SHP77 (cell line): ENCODE measurements at places on chromosomes 2 and 18.

- DNase-seq = no peak
These were observed 235.8 kb downstream of the TPGS2 start for GRCh38 chr18:36593001-36593400.

GRCh38 chr2:75592888-75593287 lies 32.1 kb upstream of the EVA1A start:
- DNase-seq = no peak

DNA sequence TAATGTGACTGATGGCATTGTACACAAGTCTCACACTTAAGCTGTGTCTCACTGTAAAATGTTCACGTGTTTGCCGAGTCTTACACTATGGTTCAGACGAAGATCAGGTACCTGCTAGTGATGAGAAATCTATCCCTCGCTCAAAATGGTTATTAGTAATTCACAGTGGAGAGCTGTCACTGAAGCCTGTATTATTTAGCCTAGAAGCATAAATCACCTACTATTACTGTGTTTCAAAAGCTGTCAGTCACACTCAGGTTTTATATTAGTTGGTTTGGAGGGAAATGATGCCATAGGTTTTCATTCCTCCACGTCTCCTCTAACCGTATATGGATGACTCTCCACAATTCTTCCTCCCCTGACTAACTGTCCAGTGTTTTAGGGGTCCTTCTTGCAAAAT lies 292.4 kb upstream of the ZEB2 start:
- DNase-seq = no peak

GRCh38 chr18:42861271-42861670 lies 254.2 kb downstream of the RIT2 start:
- no peak for DNase-seq

DNA sequence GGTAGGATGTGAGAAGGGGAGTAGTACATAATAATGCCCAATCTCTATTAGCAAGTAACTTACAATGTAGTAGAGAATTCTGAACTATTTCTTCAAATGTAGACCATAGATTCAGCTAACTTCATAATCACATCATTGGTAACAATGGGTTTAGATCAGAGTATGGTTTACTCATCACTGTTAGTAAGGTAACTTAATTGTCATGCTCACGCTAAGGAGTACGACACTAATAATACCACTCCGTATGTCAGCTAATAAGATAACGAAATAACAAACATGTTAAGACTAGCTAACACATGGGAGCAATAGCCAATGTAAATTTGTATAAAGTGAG lies 56.4 kb upstream of the CCDC141 start:
- DNase-seq = no peak

GRCh38 chr2:137960223-137960622 lies 4.0 kb upstream of the HNMT start:
- no peak for DNase-seq

- no peak for DNase-seq
These were observed 85.5 kb downstream of the ADCYAP1 start for GRCh38 chr18:990197-990596.

- no peak for DNase-seq
These were observed 655.9 kb upstream of the SOX11 start for GRCh38 chr2:5036256-5036655.

- DNase-seq = no peak
These were observed 155.1 kb downstream of the LPIN1 start for GRCh38 chr2:11901351-11902069.

- no peak for DNase-seq
These were observed 401.3 kb downstream of the KCNJ3 start for GRCh38 chr2:155099784-155100183.

DNA sequence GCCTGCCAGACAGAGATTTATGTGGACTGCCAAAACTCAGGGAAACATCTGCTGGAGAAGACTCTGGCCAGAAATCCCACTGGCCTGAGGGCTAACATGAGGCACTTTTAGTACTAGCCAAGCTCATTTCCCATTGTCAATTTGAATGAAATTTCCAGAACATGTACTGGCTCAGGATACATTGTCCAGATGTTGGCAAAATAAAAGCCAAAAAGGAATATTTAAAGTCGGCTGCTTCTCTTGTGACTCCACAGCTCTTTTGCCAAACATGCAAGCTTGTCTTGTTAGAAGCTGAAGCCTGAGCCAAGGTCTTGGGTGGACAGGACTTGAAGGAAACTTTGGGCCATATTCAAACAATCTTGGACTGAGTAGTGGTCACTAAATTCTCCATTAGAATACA lies 215.5 kb downstream of the NCKAP5 start:
- no peak for DNase-seq

GRCh38 chr2:59734743-59735142 lies 818.7 kb downstream of the BCL11A start:
- no peak for DNase-seq

- peak; percentile 90 for DNase-seq
These were observed 888.4 kb downstream of the TSN start for GRCh38 chr2:122643725-122644329.

GRCh38 chr18:58887613-58887963 lies 22.9 kb downstream of the ZNF532 start:
- no peak for DNase-seq

- DNase-seq = no peak
These were observed 47.8 kb downstream of the HK2 start for GRCh38 chr2:74881626-74882298.

DNA sequence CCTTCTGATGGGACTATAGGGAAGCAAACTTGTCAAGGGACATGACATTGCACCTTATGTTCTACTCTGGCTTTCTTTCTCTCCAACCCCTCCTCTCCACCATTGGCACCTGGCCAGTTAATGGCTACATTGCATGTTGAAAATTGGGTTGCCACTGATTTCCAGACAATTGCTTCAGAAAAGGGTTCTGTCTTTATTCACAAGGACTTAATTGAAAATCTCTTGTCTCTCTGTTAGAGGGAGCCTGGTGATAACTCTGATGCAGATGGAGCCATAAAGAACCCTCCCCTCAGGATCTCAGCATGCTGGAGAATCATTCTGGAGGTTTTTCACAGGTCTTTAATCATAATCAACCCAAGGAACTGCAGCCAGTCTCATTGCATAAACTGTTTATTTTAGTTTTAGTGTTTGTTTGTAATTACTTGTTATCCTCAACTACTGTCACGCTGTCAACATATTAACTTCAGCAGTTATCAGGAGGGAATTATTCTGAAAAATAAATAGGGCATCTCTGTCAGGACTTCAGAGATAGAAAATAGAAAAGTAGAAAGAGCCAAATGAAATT lies 316.8 kb downstream of the RIT2 start:
- peak; percentile 8 for DNase-seq
